Activated CD4-positive, CD25-positive, alpha-beta regulatory T cell treated with anti-CD3 and anti-CD28 coated beads, Interleukin-2, amount 50 U/mL, for 72 hours (primary cell): ENCODE measurements at places on chromosomes 1 and 21.

DNA sequence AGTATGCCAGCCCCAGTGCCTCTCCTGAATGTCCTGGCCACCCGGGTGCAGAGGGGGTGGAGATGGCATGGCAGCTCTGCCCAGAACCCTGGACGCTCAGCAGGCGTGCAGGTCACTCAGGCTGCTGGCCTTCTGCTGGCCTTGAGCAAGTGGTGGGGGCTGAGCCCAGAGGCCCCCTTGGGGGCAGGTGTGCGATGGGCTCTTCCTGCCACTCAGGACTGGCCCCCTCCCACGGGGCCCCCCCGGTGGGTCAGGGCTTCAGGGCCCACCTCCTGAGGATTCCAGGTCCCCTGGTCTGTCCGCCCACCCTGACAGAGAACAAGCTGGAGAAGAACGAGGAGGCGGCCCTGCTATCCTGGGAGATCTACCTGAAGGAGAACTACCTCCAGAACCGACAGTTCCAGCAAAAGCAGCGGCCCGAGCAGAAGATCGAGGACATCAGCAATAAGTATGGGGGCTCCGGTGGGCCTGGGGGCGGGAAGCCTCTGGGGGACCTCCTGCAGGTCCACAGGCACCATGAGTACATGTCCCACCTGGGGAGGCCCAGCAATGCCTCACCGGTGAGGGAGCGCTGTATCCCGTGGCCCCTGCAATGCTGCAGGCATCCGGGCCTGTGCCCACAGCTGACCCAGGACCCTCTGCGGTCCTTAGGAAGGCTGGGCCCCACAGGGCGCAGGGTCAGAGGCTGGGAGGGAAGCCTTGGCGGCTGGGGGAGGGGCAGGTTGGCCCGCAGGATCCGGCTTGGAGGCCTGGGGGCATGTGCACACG lies 37.0 kb upstream of the LRRC3 start:
- DNase-seq, result peak; percentile 27

DNA sequence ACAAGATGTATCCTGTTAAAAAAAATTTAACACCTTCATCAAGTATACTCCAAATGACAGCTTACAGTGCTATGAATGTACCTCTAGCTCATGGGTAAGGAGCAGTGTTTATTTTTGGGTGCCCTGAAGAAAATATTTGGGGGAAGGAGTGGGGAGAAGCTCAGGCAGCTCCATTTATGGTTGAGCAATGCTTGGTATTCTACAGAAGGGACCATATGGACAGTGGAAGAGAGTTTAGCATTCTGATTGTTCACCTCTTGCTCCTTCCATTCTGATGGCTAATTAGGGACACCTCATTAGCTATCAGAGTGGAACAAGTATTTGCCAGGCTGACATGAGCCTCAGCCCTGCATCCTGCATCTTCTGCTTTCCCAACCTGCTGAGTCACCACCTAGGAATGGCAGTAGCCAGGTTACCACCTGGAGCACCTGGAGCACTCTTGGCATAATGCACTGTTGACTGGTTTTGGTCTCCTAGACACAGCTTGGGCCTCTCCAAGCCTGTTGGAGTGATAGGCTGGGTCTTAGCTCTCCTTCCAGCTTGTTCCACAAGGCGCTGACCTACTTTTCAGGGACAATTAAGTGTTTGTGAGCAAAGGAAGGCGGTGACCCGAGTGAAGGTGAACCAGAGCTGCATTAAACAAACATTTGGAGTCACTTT lies 62.0 kb upstream of the MACF1 start:
- no peak for DNase-seq

GRCh38 chr1:111506561-111506960 lies 3.1 kb upstream of the ADORA3 start:
- no peak for DNase-seq

GRCh38 chr1:51000651-51001050 lies 30.6 kb downstream of the CDKN2C start:
- no peak for DNase-seq

DNA sequence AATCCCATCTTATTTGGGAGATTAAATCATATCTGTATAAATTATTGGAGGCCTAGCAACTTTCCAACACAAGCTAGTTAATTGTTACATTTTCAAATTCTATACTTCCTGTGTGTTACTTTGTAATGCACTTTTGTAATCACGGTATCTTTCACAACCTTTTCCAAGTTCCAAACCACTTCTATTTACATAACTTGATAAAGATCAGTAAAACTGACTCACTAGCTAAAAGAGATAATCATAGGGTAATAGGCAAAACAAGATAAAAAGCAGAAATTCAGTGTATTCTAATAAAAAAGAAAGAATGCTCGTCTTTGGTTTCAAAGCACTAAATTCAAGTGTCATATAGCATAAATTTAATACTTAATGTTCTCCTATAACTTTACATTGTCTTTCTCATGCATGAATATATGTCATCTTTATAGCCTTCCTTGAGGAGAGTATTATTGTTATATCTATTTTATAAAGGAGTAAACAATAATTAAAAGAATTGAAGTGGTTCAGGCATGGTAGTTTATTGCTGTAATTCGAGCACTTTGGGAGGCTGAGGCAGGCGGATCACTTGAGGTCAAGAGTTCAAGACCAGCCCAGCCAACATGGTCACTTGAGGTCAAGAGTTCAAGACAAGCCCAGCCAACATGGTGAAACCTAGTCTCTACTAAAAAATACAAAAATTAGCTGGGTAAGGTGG lies 66.4 kb downstream of the RGS13 start:
- no peak for DNase-seq

GRCh38 chr1:40690771-40691537 lies 550 bp upstream of the NFYC start:
- DNase-seq, result no peak

- peak; percentile 74 for DNase-seq
Observed at GRCh38 chr1:156625436-156626078, 6.3 kb downstream of the HAPLN2 start.

DNA sequence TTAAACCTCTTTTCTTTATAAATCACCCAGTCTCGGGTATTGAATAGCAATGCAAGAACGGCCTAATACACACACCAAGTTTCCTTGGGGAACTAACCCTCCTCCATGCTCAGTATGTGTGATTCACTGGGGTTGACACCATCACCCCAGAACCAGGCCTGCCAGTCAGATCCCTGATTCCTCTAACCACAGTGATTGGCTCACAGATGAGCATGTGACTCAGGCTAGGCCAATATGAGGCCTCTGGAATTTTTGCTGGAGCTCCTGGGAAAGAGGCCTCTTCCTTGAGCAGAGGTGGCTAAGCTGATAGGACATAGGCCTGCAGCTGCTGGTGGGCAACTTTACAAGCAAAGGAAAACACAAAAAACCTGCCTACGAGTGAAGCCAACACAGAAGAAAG lies 74.7 kb upstream of the ZBTB40 start:
- DNase-seq, result no peak

DNA sequence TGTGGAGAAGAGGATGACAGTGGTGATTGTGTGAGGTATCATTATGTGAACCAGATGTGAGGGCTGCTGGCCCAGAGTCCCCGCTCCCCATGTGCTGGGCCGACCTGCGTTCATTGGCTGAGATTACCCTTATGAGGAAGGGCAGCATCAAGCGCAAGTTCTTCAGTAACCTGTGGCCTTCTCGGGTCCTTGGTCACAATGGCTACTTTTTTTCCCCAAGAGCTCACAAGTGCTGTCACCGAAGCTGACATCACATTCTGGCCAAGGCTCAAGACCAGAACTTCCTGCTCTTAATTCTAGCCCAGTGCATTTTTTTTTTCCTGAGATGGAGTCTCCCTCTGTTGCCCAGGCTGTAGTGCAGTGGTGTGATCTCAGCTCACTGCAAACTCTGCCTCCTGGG lies 262.9 kb downstream of the RHOU start:
- no peak for DNase-seq

DNA sequence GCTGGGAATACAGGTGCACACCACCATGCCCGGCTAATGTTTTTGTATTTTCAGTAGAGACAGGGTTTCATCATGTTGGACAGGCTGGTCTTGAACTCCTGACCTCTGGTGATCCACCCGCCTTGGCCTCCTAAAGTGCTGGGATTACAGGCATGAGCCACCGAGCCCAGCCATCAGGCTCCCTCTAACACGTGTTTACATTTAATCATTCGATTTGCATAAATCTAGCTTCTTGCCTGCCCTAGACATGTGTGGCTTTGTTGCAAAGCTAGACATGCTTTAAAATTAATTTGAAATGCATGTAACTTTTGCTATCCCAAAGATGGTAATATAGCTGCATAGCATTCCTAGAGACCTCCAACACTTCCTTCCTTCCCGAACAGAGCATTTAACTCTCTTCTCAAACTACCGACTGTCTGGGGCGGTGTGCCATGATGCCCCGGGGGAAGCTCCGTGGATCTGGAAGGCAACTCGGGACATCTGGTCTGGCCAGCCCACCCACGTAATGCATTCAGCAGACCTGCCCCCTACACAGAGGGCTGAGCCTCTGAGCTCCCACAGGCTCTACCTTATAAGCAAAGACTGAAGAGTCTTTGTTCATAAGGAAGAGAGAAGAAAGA lies 34.6 kb upstream of the NID1 start:
- no peak for DNase-seq

- no peak for DNase-seq
Observed at GRCh38 chr1:16266411-16267118, 29.6 kb upstream of the CPLANE2 start.

DNA sequence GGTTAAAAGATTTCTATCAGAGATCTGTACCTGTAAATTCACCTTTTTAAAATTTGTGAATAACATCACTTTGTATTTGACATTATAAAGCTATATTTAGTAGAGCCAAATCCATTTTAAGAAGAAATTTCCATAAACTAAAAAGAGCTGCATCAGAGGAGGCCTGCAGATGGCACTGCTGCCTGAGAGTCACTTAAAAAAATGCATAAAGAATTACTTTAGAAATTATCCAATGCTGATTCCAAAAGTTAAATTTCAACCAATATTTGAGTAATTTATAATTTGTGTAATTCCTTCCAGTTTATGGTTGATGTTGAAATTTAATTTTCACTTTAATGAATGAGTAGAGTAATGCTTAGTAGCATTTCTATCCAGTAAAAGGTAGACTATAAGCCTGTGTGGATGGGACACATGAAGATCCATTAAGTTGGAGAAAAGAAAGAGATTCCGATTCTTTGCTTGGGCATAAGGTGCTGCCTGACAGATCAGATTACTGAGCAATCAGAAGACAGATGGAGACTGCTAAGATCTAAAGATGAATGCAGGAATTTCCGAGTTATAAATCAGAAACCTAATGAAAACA lies 20.7 kb upstream of the RPE65 start:
- DNase-seq, result no peak

- no peak for DNase-seq
Observed at GRCh38 chr21:24737296-24737850, 869.9 kb downstream of the MRPL39 start.

GRCh38 chr1:53731043-53731600 lies 7.8 kb downstream of the GLIS1 start:
- no peak for DNase-seq

DNA sequence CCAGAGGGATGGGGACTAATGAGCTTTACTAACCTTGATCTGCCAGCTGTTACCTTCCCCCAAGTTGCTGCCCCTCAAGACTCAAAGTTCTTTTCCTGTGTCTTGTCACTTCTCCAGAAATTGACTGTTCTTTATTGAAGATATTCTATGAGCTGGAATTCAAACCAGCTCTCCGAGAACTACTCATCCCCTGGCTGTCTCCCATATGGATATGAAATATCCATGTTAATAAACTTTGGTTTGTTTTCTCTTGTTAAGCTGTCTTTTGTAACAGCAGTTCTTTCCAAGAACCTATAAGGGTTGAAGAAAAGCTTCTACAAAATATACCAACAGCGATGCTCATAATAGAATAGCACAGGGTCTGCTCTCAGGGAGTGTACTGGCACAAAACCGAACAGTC lies 77.0 kb downstream of the CAMK2N1 start:
- DNase-seq, result no peak

GRCh38 chr1:51956528-51957509 lies 33.7 kb downstream of the RAB3B start:
- DNase-seq, result no peak

DNA sequence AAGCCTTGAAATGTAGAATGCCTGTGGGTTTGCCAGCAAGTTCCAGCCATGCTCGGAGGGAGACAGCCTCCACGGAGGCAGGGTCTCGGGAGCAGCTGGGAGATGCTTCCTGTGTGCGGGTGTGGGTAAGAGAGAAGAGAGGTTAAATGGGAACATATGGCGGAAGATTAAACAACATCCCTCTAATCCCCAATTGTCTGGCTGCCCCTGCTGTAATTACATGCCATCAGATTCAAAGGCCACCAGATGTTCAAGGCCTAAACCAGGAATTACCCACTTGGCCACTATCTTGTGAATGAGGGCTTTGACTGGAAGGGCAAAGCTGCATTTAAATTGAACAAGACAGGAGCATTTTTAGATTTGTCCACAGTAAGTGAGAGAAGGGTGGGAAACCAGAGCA lies 81.4 kb upstream of the BACE2 start:
- no peak for DNase-seq

- no peak for DNase-seq
Observed at GRCh38 chr1:54558434-54559030, 10.5 kb downstream of the ACOT11 start.

DNA sequence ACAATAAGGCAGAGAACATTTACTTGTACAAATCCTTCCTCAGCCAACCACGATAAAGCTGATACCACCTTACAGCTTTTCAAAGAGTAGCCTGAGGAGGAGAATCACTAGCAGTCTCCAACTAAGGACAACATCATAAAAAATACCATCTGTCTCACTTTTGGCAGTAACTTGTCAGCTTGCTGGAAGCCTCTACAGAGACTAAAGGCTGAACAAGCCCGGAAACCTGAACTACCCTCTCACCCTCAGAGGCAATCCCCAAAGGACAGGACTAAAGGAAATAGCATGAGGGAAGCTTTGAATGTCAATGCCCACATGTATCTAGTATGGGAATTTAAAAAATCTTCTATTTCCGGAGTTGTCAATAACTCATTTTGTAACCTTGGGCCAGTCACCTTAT lies 10.6 kb downstream of the SRSF4 start:
- no peak for DNase-seq

DNA sequence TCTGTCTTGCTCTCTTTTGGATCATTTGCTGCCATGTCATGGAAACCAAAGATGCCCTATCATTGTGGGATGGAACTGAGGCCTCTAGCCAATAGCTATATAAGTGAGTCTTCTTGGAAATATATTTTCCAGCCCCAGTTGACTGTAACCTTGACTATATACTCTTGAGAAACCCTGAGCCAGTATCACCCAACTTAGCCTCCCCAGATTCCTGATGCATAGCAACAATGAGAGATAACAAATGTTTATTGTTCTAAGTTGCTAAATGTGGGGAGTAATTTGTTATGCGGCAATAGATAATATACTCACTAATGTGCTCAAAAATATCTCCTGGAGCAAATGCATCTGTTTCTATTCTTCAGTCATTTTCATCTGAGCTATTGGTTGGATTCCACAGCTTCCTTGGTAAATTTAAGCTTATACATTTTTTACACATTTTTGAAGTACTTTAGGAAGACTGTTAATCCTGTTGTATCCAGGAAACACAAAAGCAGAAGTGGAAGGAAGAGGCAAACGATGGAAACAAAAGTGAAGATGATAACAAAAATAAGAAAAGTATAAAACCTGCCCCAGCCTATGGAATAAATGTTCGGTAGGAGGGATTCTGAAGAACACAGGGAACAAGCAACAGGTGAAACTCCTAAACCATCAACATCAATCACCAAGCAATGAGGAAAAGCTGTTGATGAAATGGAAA lies 6.3 kb upstream of the SRRM1 start:
- DNase-seq, result no peak

- DNase-seq, result no peak
Observed at GRCh38 chr1:213123536-213123935, 72.5 kb downstream of the RPS6KC1 start.
